ENCODE measurements at places on chromosomes 3 and 15. TPM values are rescaled to one million over a fixed set of nuclear protein-coding genes. Genes with fewer than 3 reads are reported as not detected.

The ZPLD1 gene
- not detected for total RNA-seq

GRCh38 chr15:81754078-81754477 is 291.7 kb downstream of the MEX3B start:
- no peak for DNase-seq

- DNase-seq: peak; percentile 74
Observed at GRCh38 chr3:152051501-152052404, 178.3 kb downstream of the SUCNR1 start.

DNA sequence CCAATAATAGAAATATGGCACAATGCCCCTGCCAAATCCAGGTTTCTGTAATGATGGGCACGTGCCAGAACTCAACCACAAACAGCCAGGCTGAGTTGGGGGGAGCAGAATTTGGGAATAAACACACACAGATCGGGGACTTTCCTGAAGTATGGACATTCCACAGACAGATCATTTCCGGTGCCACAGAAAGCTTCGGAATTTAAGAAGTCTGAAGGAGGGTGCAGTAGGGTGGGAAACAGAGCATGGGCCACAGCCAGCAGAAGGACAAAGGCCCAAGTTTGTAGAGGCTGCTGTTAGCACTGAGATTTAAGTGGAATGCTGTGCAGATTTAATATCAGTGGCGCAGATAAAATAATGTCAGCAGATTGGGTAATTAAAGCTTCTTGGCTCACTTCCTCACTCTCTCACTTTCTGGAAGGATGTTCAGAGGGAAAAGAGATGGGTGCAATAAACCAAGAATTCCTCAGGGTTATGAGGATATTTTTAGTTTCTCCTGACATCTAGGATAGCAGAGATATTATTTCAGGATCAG is 67.4 kb downstream of the MYLK start:
- DNase-seq: peak; percentile 71

- peak; percentile 97 for DNase-seq
Observed at GRCh38 chr15:58498821-58499580, 67.2 kb downstream of the LIPC start.

All from HFFc6 (cell line).